ENCODE measurements at places on chromosomes 4 and X.

- no peak for DNase-seq
These were observed 322.1 kb downstream of the TLL1 start for GRCh38 chr4:166195101-166195500.

DNA sequence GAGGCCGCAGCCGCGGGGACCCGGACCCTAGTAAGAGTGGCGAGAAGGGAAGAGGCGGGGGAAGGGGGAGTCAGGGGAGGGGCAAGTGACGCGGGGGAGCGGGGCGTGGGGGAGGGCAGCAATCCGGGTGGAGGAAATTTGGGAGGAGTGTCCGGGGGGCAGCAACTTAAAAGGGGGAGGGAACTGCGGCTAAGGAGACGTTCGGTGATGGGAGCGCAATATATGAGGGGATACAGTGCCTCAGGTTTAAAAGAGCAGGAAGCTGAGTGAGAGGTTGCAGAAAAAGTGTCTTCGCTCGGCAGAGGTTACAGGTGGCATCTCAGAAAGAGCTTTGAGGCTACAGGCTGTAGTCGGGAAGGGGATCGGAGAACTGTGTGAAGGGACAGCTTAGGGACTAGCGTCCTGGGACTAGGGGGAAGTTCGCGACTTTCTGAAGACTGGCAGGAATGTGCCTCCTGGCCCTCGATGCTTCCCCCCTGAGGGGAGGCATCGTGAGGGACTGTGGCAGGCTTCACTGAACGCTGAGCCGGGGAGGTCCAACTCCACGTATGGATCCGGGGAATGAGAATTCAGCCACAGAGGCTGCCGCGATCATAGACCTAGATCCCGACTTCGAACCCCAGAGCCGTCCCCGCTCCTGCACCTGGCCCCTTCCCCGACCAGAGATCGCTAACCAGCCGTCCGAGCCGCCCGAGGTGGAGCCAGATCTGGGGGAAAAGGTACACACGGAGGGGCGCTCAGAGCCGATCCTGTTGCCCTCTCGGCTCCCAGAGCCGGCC lies 519 bp downstream of the FOXO4 start:
- DNase-seq, result peak; percentile 14

- no peak for DNase-seq
These were observed 247.9 kb downstream of the ADAM29 start for GRCh38 chr4:175166020-175166419.

DNA sequence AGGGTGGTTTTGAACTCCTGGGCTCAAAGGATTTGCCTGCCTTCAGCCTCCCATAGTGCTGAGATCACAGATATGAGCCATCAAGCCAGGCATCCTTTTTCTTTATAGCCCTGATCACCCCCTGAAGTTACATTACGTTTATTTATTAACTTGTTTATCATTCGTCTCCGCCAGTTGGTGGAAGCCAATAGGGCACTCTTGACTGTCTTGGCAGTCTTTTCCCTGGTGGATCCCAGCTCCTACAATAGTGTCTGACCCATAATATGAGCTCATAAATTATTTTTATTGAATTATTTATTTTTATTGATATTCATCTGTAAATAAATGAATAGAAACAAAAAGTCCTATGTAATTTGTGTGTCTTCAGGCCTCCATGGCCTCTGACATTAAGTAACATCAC lies 484.3 kb upstream of the FAT1 start:
- DNase-seq, result no peak

DNA sequence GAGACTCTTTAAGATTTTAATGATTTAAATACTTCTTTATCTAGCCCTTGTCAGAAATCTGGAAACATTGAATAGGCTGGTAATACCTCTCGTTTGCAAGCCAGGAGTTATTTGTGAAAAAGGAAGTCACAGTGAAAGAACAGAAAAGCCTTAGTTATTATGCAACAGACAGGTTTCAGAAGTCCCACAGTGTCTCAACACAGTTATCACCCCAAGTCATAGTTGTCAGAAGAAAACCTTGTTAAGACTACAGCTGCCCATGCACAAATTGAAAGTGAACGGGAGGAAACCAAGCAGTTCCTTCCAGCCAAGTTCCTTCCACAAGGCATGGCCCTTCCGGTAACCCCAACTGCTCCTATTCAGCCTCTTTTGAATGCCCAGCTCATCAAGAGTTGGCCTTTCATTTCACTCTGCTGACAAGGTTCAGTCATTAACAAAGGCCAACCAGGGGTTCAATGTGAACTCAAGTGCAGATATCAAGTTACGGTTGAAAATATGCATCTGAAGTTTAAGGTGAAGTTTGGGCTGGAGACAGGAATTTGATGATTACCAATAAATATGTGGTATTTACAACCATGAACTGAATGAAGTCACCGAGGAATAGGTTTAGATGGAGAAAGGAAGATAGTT lies 15.6 kb downstream of the ALPK1 start:
- no peak for DNase-seq

DNA sequence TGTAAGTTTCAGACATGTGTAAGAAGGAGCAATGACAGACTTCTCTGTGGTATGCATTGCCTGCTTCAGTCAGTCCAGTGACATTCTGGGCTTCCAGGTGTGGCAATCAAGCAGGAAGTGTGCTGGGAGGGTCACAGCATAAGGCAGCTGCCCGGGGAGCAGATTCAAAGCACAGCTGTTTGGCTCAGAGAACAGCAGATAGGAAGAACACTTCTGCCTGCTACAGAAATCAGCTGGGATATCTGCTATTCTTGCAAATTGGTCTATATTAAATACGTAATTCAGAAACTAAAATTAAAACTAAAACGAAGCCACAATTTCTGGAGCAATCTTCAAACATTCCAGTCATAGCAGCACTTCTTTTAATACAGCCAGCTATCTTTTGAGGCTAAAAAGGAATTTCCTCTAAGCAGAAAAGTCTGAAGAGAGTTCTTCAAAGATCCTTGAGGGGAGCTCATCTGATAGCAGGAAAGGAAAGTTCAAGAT lies 47.5 kb upstream of the GALNT7 start:
- peak; percentile 56 for DNase-seq

- DNase-seq, result no peak
These were observed 496.3 kb downstream of the STPG2 start for GRCh38 chr4:97646997-97647396.
